ENCODE measurements at places on chromosomes 2 and 18.

DNA sequence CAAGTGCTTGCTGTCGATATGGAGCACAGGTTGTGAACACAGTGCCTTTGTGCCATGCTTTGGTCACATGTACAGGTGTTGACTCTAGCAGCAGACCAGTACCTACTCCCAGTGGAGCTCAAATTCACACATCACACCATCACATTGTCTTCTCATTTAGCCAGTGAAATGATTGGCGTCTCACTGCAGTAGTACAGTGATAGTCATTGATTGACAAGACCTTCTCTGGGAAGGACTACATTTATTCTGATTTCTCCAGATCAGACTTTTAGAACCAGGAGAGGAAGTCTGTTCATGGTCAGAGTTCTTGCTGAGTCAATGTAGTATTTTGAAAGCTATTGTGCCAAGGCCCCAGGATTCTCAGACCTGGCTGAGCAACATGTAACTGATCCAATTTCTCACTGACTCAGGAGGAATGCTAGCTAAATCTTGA is 75.2 kb downstream of the FMNL2 start:
- DNase-seq, result no peak

DNA sequence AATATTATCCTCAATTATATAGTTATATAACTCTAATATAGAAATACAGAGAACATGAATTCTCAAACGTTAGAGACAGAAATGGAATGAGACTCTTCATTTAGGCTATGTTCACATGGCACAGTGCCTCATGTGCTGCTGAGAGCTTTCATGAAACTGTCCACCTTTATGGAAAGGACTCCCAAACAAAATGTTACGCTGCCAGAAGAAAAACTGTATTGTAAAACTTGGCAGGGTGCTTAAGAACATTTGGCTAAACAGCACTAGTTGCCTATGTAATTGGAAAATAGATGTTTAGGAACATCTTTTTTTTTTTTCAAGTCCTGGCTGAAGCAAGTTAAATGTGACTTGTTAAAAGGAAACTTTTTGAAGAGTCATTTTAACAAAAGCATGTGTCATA is 396.0 kb downstream of the ERBB4 start:
- no peak for DNase-seq

GRCh38 chr18:61541673-61542072 is 208.4 kb downstream of the CDH20 start:
- DNase-seq, result no peak

DNA sequence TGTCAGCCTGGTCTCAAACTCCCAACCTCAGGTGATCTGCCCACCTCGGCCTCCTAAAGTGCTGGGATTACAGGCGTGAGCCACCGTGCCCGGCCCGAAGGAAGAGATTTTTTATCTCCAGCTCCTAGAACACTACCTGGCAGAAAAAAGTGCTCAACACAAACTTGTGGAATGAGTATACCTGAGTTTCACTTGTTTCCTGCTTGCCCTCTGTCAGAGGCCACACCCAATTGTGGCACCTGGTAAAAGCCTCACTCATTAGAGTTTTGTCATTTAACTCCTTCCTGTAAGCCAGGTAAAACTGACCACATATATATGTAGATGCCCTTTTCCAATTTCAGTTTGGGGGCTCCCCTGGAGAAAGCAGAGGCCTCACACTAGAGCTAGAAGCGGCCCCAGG is 42.2 kb upstream of the RTN4 start:
- no peak for DNase-seq

GRCh38 chr2:98416383-98417159 is 28.1 kb upstream of the INPP4A start:
- no peak for DNase-seq

Data from stimulated activated CD8-positive, alpha-beta memory T cell treated with anti-CD3 and anti-CD28 coated beads, Interleukin-7, amount 100 ng/mL, for 24 hours (primary cell).